Fibroblast of upper back skin (primary cell): ENCODE measurements at places on chromosomes 1 and 21.

- no peak for DNase-seq
Measured at GRCh38 chr21:44395260-44395659, 41.8 kb downstream of the TRPM2 start.

DNA sequence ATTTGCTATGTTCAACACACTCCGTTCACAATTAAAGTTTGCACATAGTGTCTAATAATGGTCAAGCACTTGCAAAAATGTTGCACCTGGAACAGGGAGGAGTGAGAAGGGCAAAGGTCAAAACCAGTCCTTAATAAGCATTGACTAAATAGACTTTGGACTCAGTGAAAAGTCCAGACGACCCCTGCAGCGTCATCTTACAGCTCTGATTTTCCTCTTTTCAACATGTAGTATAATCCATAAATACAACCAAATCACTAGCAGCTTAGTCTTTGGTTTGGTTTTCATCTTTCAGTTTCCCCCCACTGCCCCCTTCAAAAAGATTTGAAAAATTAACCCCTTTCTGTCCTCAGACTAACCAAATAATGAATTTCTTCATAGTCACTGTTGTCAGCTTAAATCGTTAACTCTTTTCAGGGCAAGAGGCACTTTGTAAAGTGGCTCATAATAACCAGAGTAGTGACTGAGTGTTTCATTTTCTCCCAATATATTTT lies 290.3 kb downstream of the PTPRC start:
- DNase-seq = no peak

DNA sequence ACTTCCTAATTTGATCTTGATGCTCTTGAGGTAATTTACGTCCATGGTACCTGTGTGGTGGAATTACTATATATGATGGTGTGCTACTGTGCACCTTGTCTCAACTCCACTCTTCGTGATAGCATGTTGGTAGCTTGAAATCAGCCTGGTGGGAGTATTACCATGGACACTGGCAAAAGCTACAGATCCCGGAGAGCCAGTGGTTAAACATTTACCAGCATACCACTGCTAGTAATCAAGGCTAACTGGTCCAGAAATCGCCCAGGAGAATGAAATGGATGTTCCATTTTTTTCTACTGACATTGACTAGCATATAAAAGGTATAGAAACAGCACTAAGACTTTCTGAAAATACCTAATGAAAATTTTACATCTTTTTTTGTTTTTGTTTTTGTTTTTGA lies 30.6 kb downstream of the ELK4 start:
- no peak for DNase-seq

DNA sequence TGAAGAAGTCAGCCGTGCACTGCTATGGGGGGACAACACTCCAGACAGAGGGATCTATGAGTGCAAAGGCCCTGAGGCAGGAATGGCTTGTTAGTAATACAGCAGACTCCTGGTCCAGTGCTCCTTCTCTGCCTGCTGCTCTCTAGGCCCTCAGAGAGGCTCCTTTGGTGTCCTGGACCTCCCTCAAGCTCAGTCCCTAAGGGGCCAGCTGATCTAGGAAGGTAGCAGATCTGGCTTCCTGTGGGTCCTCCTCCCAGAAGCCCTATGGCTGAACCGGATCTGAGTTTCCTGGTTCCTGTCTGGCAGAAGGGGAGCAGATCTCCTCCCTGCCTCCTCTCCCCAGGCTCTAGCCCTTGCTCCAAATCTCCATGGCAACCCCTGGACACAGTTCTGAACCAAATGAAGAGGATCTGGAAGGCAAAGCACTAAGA lies at the start of gene LDLRAD2:
Gene LDLRAD2 (plus strand): TSS at position 391 of the 431 bp plus-strand sequence. CDS start 187 bp downstream, outside the sequence.
- DNase-seq = no peak

DNA sequence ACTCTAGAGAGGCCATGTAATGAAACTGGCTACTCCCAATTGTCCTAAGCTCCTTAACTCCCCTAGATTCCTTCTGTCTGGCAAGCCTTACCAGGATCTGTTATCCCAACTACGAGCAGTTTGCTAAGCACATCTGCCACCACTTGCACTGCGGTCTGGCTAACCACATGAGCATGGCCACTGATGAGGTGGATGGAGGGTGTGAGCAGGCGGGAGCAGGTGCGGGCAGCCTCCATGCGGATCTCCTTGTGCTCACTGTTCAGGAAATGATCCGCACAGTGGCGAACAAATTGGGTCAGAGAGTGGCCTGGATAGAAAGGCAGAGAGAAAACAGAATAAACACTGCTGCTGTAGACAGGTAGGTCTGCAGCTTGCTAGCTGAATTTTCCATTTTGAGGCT lies 24.0 kb downstream of the MTOR start:
- no peak for DNase-seq

GRCh38 chr1:206705191-206705590 lies 20.5 kb downstream of the MAPKAPK2 start:
- DNase-seq = peak; percentile 73

DNA sequence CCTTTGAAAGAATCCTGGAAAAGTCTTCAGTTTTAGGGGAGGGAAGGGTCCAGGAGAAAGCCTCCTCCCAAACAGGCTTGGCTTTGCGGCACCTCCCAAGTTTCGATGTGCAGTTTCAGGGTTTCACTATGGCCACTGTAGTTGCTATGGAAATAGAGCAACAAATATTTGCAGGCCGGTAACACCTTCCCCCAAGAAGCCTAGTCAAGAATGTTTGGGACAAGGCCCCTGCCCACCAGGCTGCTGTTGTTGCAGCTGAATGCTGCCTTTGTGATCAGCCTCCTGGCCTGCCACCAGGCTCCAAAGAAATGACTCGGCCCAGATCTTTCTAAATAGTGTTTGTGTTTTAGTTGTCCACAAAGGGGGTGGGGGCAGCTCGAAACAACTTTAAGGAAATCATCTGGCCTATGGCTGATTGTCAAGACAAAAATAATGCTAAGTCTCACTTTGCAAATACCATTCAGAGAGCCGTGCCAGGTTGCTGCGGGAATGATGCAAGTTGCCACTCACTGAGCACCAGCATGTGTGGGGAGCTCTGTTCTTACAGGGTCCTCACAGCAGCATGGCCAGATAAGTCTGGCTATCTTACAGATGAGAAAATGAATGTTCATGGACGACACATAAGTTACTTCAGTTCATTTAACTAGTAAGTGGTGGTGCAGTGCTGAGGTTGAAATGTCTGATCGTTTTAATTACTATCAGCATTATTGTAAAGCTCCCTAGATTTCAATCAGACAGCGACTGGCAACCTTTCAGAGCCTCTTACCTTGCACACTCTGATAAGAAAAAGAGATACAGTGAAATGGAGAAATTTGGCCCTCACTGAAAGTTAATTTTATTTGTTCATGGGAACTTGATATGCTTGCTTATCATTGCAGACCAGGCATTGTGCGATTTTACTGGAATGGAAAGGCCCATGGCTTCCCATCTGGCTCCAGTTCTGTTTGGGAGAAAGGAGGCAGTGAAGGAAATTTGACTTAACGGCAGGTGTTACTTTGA lies 91.2 kb upstream of the JUN start:
- peak; percentile 49 for DNase-seq

DNA sequence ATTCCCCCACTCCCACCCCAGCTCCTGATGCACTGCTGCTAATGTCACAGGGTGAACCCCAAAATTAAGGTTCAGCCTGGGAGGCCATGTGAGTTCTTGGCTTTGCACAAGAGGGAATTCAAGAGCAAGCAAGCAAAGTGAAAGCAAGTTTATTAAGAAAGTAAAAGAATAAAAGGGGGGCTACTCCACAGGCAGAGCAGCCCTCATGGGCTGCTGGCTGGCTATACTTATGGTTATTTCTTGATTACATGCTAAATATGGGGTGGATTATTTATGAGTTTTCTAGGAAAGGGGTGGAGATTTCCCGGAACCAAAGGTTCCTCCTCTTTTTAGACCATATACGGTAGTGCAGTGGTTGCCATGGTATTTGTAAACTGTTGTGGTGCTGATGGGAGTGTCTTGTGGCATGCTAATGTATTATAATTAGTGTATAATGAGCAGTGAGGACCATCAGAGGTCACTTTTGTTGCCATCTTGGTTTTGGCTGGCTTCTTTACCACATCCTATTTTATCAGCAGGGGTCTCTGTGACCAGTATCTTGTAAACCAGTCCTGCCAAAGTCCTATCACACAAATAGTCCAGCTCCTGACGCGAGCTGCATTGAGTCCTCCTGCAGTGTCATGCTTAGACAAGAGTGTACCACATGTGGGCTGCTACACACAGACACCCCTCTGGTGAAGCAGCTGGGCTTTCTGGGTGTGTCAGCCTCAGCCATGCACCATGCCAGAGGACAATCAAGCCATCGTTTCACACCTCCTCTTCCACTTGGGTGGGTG lies 46.4 kb upstream of the CSF1 start:
- DNase-seq = peak; percentile 64

- no peak for DNase-seq
Measured at GRCh38 chr1:11070876-11071275, 11.1 kb upstream of the SRM start.

DNA sequence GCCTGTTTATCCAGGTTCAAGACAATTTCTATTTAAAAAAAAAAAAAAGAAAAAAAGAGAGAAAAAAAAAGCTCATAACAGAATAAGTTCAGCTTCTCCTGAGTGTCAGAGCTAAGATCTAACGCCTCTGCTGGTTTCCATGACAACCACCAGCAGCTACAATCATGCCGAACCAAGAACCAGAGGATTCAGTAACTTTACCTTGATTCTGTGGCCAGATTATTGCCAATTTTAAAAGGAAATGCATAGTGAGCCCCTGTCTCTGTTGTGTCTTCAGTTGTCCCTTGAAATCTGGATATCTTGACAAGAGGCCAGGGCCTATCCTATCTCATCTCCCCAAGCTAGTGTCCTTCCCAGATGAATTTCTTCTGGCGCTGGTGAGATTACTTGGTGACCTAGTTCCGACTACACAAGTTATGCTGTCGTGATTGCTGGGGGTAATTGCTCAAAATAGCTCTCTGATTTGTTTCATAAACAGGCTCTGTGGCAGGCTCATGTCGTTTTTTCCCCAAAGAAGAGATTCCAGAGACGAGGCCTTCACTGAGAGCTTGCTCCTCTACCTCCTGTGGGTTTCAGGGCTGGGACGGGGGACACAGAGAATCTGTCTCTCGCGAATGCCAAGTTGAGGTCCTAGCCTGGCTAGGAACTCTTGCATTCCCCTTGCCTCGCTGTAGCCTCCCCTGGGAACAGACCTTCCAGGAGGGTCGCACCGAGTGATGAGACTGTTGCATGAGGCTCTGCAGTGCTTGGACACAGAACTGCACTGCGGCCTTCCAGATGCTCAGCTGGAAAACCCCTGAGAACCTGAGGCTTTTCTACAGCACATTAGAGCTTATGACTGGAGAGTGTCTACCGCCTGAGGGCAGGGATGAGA lies 32.4 kb upstream of the SCCPDH start:
- DNase-seq = no peak

- DNase-seq = no peak
Measured at GRCh38 chr1:231312432-231312788, 25.2 kb downstream of the EXOC8 start.

DNA sequence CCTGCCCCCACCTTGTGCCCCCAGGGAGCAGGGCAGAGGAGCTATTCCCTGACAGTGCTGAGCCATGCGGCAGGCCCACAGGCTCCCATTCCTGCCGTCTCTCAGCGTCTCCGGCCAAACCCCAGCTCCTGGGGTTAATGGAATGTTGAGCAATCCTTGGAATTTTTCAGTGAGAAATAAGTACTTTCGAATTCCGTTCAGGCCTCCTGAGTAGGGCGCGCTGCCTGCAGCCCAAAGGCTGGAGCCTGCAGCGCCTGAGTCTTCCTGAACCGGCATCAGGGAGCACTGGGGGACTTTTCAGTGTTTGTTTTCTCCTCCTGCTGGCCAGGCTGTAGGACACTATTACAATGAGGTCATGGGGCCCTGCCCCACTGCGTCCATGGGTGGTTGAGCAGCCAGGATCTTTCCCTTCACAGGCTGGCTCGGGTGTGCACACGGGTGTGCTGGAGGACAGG lies 33.3 kb upstream of the CSF1 start:
- peak; percentile 97 for DNase-seq

DNA sequence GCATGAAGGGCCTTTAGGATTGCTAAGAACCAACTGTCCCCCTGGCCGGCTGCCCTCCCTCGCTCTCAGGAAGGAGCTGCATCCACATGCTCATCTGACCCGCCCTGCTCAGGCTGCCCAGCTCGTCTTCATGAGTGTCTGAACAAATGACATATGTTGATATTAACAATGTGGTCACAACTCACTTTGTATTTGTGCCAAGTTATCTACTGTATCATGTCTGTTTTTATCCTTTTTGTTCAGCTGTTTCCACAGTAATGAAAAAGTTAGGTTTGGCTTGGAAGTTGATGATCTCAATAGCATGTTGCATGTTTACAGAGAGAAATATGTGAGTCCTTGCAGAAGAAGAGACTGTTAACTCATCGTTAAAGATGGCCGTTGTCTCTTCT lies 75.1 kb downstream of the PHTF1 start:
- peak; percentile 28 for DNase-seq

DNA sequence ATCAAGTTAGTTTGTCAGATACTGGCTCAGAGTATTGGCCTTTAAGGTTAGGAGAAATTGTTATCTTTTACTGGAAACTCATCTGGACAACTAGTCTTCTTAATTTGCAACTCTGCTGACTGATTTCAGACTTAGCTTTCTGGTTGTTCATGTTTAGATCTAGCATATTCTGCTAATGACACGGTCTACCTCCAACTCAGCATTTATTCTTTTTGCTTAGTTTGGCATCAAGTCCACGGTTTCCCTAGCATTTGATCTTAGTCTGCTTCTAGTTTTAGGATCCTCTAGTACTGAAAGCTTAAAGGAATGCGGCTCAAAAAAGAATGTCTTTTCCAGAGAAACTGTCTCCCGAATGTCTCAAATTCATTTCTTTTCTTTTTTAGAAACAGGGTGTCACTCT lies 75.6 kb upstream of the SLFNL1 start:
- DNase-seq = peak; percentile 5

GRCh38 chr1:184502161-184502560 lies 115.3 kb downstream of the C1orf21 start:
- DNase-seq = no peak

- DNase-seq = no peak
Measured at GRCh38 chr1:233224311-233224710, 71.2 kb downstream of the PCNX2 start.

DNA sequence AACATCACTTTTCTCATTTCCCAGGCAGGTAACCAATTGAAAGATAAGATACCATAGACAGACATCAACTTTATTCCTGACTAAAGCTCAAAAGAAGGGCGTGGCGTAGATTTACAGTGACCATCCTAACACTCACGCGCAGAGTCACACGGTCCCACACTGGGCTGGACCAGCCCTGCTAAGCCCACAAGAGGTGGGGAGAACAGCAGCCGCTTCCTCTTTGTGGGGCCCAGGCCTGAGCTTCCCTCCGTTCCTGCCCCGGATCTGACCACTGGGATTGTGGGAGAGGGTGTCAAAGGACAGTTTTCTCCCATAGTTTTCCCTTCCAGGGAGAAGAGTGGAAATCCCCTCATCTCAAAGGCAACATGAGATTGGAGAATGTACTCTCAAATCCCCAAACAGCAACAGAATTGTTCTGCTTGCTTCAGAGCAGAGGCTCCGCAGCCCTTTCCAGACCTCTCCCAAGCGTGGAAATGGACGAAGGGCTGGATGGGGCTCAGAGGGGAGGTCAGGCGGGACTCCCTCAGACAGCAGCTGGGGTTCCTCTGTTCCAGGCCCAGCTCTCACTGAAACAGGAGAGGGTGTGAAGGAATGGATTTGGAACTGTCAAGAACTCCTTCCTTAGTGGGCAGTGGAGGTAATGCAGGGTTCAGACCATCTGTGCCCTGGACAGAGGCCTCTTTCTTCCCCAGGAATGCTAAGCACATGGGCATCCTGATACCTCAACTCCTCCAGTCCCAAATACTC lies 33.7 kb downstream of the L1TD1 start:
- DNase-seq = no peak
